ENCODE measurements at places on chromosomes 7 and 10. TPM values are rescaled to one million over a fixed set of nuclear protein-coding genes. Genes with fewer than 3 reads are reported as not detected.

DNA sequence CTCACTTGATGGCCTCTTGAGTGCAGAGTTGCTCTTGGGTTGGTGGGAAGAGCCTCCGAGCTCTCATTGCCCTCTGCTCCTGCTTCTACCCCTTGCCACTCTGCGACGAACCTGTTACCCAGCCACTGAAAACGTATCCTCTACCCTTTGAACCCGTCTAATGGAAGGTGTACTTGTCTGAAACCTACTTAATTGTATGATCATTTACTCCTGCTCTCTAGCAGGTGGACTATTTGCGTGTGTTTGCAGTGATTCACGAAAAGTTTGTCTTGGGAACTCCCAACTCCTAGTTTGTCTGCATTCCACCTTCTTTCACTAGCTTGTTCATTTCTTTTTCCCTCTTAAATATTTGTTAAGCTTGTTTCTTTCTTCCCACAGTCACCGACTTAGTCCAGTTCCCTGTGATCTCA lies 503 bp downstream of the CROT start:
- DNase-seq, result no peak

GRCh38 chr7:130732980-130733930 lies 752 bp downstream of the KLF14 start:
- H3K4me3 ChIP-seq, result peak overlapping the region; percentile 61
- peaks cover 31% of the 10 kb centered on the region for H3K27me3 ChIP-seq
- no peaks in the 10 kb centered on the region for H3K4me1 ChIP-seq

GRCh38 chr7:95549818-95550529 lies 46.3 kb downstream of the PDK4 start:
- peaks cover 63% of the 10 kb centered on the region for H3K4me1 ChIP-seq
- peak; percentile 97 for DNase-seq
- no peaks in the 10 kb centered on the region for H3K36me3 ChIP-seq
- H3K27ac ChIP-seq, result peak overlapping the region; percentile 97
- no peaks in the 10 kb centered on the region for H3K27me3 ChIP-seq

The C10orf105 gene
- not detected for total RNA-seq

DNA sequence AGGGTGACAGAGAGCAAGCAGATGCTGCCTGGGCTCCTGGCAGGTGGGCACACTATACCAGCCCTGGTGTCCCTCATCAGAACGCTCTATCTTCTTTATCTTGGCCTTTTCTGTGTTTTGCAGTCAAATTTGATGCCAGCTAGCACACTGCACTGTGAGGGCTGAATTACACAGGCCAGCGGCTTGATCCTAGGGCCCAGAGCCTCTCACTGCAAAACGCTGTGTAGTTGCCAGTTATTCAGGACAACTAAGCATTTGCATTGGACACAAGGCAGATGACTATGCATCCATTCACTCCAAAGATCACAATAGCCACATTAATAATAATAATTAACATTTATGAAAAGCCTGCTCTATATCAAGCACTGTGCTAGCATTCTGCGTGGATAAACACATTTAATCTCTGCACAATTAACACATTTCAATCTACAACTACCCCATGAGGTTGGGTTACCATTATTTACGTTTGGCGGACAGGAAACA lies 100.3 kb downstream of the PAXIP1 start:
- no peaks in the 10 kb centered on the region for H3K4me1 ChIP-seq
- no peak for DNase-seq
- no peaks in the 10 kb centered on the region for H3K36me3 ChIP-seq
- no peak overlapping the region for H3K4me3 ChIP-seq
- H3K27me3 ChIP-seq, result no peaks in the 10 kb centered on the region
- H3K27ac ChIP-seq, result no peak overlapping the region

DNA sequence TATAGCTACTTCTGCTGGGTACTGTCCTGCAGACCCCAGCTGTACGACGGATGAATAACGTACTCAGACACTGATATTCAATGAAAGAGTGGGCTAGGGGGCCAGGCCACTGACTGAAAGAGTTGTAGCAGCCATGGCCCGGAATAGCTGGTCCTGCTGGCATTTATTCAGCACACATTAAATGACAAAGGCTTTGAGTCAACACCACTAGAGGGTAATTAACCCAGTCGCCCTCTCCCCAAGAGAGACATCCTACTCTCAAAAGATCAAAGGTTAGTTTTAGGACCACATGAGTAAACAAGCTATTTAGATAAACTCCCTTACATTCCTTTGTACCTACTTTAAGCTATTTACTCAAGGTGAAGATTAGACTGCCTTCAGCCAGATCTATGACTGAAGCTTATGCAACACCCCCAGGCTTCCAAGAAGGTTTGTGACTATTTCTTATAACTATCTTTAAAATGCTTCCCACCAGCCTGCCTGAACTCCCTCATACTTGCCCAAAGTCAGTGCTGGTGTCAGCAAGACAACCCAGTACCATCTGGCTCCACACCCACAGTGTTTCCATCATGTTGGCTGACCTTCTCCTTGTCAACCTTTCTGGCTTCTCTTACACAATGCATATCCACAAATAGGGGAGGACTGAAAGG lies 629.1 kb downstream of the SORCS1 start:
- no peak overlapping the region for H3K4me3 ChIP-seq
- H3K4me1 ChIP-seq, result no peaks in the 10 kb centered on the region
- no peak overlapping the region for H3K27ac ChIP-seq

The SEC24C gene
- total RNA-seq, result 90.5 TPM

The RBM33 gene
- total RNA-seq, result 27.4 TPM

GRCh38 chr7:137443616-137444015 lies 100.1 kb upstream of the PTN start:
- no peak for DNase-seq
- H3K36me3 ChIP-seq, result no peaks in the 10 kb centered on the region
- H3K27me3 ChIP-seq, result no peaks in the 10 kb centered on the region
- H3K27ac ChIP-seq, result no peak overlapping the region

GRCh38 chr7:114819616-114820362 lies 102.1 kb upstream of the MDFIC start:
- no peaks in the 10 kb centered on the region for H3K36me3 ChIP-seq
- H3K27me3 ChIP-seq, result no peaks in the 10 kb centered on the region
- DNase-seq, result peak; percentile 28
- no peak overlapping the region for H3K4me3 ChIP-seq
- H3K4me1 ChIP-seq, result peaks cover 8% of the 10 kb centered on the region

GRCh38 chr7:45920502-45921380 lies at the start of gene IGFBP3:
Gene IGFBP3 (minus strand): TSS chr7:45921272. CDS start chr7:45921140, 132 bp downstream.
- peaks cover 7% of the 10 kb centered on the region for H3K4me1 ChIP-seq
- DNase-seq, result no peak
- H3K36me3 ChIP-seq, result no peaks in the 10 kb centered on the region
- peak within 1 kb of the TSS; percentile 55 for H3K27ac ChIP-seq
- H3K4me3 ChIP-seq, result peak within 1 kb of the TSS; percentile 64
- peaks cover 45% of the 10 kb centered on the region for H3K27me3 ChIP-seq

The OR9A2 gene
- not detected for total RNA-seq

- no peaks in the 10 kb centered on the region for H3K4me1 ChIP-seq
- H3K36me3 ChIP-seq, result no peaks in the 10 kb centered on the region
- H3K27ac ChIP-seq, result no peak overlapping the region
- H3K4me3 ChIP-seq, result no peak overlapping the region
Measured at GRCh38 chr10:127556916-127557315, 7.8 kb downstream of the NPS start.

DNA sequence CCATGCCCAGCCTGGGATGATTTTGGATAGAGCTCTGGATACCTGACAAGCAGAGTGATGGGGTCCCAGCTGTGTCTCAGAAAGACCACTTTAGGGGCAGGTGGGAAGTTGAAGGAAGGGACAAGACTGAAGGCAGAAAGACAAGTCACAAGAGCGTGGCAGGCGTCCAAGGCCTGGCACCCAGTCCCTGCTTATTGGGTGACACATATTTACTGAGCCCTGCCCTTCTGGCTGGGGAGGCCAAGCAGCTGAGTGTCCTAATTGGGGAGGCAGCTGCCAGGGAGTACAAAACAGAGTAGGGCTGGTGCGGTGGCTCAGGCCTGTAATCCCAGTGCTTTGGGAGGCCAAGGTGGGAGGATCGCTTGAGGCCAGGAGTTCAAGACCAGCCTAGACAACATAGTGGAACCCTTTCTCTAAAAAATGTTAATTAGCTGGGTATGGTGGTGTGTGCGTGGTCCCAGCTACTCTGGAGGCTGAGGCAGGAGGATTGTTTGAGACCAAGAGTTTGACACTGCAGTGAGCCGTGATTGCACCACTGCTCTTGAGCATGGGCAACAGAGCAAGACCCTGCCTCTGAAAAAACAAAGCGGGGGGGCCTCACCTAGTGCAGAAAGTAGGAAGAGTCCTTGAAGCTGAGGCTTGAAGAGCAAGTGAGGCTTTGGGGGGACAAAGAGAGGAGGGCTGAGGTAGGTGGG lies 53.0 kb upstream of the GTF2I start:
- H3K27ac ChIP-seq, result peak overlapping the region; percentile 70
- H3K4me1 ChIP-seq, result peaks cover 14% of the 10 kb centered on the region
- peak; percentile 75 for DNase-seq
- H3K4me3 ChIP-seq, result no peak overlapping the region
- no peaks in the 10 kb centered on the region for H3K27me3 ChIP-seq

- H3K27me3 ChIP-seq, result no peaks in the 10 kb centered on the region
- peaks cover 34% of the 10 kb centered on the region for H3K36me3 ChIP-seq
Measured at GRCh38 chr7:107179326-107180164, 10.7 kb downstream of the HBP1 start.

All from gastrocnemius medialis (tissue), 4 donors.